Stimulated activated CD8-positive, alpha-beta memory T cell treated with anti-CD3 and anti-CD28 coated beads, Interleukin-4, amount 100 ng/mL, for 4 hours (primary cell): ENCODE measurements at places on chromosomes 6 and 20.
A peak's percentile ranks its signal among the peaks of the same experiment; 100 is the strongest.

DNA sequence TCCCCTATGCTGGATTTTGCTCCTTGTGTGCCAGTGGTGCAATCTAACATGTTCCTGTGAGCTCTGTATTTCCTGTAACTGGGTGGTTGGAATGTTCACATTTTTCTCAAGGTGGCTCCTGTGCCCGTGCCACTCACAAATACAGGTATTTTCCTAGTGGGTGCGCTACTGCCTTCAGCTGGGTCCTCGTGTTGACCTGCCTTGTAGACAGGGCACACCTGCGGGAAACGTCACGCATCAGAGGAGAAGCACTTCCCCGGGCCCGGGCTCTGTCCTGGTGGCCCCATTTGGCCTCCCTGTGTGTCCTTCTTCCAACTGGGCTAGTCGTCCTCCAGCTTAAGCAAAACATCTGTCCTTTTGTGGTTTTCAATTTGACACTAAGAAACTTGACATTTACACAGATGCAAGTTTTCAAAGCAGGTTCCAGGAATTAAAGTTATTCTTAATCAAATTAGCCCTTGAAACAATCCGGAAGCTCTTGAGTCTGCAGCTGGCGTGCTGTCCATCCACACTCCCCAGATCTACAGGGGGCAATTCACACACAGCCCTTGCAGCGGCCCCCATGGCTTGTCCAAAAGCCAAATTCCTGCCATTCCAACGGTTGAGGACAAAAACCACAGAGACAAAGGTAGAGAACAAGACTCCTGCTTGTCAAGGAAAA lies 275.1 kb downstream of the CDC5L start:
- no peak for DNase-seq

DNA sequence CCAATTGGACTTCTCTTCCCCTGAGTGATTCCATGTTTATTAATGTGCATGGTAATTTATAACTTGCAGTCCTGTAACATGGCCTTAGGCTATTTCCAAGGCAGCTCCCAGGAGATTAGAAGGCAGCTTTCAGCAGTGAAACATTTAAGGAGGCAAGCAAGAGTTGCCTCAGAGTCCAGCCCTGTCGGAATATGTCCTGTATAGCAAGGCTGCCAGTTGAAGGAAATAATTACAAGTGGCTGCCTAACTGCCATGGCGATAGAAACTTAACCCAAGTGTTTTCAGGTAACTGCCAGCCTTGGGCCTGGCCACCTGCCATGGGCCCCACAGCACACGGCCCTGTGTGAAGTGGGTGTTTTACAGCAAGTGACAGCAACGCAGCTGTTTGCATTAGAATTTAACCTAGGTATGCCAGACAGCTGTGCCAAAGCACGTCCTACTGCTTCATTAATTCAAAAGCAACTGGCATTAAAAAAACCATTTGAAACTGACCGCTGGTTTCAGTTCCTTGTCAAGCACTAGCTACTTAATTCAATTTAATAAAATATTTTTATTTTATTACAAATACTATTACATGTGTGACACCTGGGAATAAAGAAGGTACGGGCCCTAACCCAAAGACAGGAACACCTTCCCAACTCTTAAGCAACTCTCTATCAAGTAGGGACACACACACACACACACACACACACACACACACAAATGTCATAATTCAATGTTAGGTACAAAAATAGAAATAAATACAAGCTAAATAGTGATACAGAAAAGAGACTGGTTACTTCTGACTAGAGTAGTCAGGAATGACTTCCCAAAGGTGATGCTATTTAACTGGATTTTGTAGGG lies 151.8 kb upstream of the HEY2 start:
- DNase-seq = no peak

GRCh38 chr20:23889775-23890187 lies 10.2 kb upstream of the CST5 start:
- DNase-seq = peak; percentile 33

DNA sequence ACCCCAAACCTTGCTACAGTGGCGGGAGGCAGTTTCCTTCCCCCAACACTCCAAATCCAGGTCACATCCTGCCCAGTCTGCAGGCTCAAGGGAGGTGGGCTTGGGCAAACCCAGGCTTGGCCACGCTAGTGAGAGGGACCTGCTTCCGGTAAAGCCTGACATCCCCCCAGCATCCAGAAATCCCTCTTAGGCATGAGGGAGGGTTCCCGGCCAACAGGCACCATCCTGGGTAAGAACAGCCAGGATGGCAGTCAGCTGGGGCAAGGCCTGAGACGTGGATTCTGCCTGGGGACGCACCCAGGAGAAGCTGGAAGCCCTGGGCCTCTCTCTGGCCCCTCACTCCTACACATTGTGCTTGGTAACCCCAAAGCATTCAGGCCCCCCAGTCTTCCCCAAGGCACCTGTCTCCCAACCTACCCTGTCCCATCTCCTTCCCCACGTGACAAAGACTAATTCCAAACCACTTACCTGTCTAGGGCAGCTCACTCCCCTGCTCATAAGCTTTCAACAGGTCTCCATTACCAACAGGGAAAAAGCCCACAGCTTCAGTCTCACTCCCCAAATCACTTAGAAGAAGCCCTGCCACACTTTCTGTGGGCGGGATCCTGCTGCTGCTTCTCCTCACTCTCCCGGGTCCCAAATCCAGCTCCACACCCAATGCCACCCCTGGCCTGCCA lies 2.1 kb downstream of the C20orf144 start:
- DNase-seq = no peak

DNA sequence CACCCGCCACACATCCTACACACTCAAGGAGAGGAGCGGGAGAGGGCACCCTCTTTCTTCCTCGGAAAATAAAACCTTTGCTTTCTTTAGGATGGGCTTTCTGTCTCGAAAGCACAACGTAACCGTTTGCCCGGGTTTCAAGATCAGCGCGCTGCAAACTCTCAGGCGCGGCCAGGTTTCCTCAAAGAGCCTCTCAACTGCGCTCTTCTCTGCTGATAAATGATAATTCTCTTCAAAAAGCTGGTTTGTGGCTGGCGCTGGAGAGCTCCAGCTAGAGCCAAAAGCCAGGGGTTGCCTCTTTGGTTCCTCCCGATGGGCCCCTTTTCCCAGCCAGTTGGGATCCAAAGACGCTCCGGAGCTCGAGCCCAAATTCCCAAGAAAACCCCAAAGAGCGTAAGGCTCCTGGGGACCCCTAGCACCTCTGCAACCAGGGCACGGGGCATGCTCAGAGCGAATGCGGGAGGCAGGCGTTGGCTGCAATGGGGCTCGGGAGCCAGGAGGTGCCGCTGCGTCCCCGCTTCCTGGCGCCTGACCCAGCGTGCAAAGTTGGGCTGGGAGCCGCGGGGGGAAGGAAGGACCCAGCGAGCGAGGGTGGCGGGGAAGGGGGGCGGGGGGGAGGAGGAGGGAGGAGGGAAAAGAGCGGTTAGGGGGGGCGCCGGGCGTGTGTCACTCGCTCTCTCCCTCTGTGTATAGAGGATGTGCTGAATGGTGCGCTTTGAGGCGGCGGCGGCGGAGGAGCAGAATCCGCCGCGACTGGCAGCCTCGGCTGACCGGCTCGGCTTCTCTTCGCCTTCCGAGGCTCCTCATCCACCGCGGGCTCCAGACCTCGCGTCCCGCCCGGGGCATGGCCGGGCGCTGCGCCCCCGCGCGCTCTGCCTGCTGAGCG lies at the start of gene PLCB1:
Gene PLCB1, plus strand, starts transcription at position 669 of the 886 bp plus-strand sequence. CDS start 386 bp downstream, outside the sequence.
- DNase-seq = peak; percentile 66

GRCh38 chr20:49894073-49894470 lies 21.3 kb downstream of the SPATA2 start:
- DNase-seq = no peak

- no peak for DNase-seq
Observed at GRCh38 chr6:18676548-18676947, 289.4 kb downstream of the RNF144B start.

DNA sequence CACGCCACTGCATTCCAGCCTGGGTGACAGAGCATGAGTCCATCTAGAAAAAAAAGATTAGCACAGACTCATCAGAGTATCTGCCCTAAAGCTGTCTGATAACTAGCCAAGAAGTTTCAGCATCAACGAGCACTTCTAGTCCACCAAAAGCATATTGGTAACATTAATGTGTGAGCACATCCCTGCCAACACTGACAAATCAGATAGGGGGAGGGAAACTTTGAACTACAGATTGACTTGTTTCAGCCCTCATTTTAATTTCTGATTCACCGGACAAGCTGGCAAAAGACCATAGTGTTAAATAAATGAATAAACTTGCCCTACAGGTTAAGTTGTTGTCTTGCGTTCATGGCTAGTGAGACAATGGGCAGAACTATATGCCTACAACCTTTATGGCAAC lies 7.7 kb upstream of the SEC63 start:
- no peak for DNase-seq

- DNase-seq = no peak
Observed at GRCh38 chr20:58612121-58612691, 38.9 kb upstream of the STX16 start.

- DNase-seq = no peak
Observed at GRCh38 chr6:129717277-129717676, 7.3 kb upstream of the ARHGAP18 start.

GRCh38 chr6:111802015-111802414 lies 71.2 kb downstream of the FYN start:
- no peak for DNase-seq

DNA sequence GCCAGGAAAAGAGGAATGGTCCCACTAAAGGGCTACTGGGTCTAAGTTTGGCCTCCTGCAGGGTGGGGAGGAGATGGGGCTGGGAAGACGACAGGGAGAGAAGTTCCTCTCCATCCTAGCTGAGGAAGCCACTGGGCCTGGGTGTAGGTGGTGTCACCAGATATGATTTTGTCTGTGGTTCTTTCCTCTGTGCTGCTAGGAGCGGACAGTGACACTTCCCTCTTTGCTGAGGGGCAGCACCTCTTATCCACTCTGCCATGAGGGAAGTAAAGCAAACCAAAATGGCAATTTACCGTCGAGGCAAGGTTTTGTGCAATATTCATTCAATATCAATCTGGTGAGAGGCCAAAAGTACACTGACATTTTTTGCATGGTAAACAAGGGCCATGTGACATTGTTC lies 33.0 kb upstream of the NR2E1 start:
- no peak for DNase-seq

DNA sequence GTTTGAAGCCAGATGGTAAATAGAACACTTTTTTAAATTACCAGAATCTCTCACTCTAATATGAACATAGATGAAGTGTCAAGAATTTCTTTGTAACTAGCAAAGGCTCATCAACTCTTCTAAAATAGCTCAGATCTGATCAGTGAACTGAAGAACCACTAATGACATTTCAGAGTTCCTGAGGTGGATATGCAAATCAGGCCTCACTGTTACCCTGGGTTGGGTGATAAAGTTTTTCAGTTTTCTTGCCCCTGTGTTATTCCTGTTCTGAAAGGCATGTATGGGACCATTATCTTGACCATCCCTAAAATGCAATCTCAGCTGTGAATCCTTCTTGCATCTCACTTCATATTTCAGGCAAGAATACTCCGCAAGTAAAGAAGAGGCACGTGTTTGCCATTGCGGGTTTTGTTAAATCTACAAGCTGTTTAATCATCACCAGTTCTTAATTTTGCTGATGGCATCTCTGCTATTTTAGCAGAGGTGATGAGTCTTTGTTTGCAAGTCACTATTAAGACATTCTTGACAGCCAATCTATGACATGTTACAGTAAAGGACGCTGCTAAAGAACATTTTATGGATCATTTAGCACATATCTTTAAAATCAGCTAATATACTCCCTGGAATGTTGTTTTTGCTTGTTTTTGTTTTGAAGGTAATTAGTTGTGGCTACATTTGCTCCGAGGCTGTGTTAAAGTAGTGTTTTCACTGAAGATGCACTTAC lies 47.9 kb downstream of the KHDC1L start:
- DNase-seq = no peak

- no peak for DNase-seq
Observed at GRCh38 chr20:19292254-19292653, 79.8 kb downstream of the SLC24A3 start.

GRCh38 chr6:2547355-2547754 lies 203.4 kb downstream of the MYLK4 start:
- no peak for DNase-seq

- DNase-seq = no peak
Observed at GRCh38 chr6:42512579-42512978, 51.2 kb upstream of the UBR2 start.

GRCh38 chr6:65450451-65450850 lies 256.6 kb downstream of the EYS start:
- DNase-seq = no peak

GRCh38 chr20:37687478-37687805 lies 6.4 kb upstream of the CTNNBL1 start:
- no peak for DNase-seq

DNA sequence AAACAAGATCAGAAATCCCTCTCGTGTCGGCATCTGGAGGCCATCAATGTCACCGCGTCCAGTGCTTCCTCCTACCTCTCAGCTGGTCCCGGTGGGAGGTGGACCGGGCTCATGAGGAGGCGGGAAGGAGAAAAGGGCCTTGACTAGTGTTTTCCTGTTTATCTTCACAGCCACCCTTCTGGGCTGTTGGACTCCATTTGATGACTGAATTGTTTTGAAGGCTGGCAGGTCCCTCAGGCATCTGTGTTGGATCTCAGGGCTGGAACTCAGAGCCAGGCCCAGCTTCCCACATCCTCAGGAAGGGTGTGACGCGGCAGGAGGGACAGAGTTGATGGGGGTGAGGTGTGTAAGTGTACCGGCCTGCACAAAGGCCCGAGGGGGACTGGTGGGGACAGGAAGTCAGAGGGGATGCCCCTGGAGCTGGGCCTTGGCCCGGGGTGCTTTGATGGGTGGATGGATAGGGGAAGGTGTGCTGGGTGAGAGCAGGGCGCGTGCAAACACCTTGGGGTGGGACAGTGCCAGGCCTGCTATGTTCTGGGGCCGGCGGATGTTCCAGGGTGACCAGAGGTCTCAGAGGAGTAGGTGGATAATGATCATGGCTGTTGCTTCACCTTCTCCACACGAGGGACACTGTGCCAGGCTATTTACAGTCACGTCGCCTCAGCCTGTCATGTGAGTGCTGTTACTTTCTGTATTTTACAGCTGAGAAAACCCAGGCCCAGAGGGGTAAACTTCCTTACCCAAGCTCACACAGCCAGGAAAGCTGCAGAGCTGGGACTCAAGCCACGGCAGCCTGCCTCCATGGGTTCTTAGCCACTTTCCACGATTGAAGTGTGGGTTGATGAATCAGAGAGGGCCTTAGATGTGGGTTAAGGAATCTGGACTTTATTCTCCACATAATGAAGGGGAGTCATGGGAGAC lies 17.9 kb upstream of the CHMP4B start:
- no peak for DNase-seq

- DNase-seq = no peak
Observed at GRCh38 chr6:40947876-40948526, 91.0 kb downstream of the UNC5CL start.

GRCh38 chr6:143940011-143940597 lies 68.0 kb downstream of the PLAGL1 start:
- peak; percentile 11 for DNase-seq

DNA sequence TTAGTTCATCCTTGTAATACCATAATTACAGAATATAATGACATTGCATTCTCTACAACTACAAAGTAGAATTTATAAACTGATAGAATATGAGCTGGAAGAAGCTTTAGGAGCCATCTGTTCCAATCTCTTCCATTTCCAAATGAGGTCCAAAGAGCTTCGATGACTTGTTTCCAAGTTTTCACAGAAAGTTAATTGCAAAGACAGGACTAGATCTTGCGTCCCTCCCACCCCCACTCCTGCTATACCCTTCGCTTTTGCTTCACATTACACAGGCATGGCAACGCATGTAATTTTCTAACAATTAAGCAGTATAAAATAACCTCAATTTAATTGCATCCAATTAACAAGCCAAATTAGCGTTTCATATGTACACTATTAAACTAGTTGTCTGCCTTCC lies 7.0 kb downstream of the HIVEP2 start:
- no peak for DNase-seq
